Suprapubic skin (tissue), 4 donors: ENCODE measurements at places on chromosomes 7 and 10. TPM values are rescaled to one million over a fixed set of nuclear protein-coding genes. Genes with fewer than 3 reads are reported as not detected.

Gene TTYH3
- total RNA-seq, result 24.1 TPM

DNA sequence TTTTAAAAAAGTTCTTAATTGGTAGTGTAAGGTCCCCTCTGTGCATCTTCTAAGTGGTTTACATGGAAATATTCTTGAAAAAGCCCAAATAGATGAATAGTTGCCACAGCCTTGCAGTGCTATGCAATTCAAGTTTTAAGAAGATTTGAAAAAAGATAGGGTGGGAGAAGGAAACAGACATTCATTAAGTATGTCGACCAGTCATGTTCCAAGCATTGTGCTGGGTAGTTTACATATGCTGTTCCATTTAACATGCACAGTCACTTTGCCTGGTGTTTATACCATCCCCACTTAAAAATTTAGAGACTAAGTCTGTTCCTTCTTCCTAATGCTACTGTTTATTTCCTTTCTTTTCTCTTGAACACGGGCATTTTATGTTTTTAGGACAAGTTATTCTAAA is 28.1 kb upstream of the NAMPT start:
- H3K36me3 ChIP-seq, result no peaks in the 10 kb centered on the region
- no peak for DNase-seq
- H3K4me1 ChIP-seq, result no peaks in the 10 kb centered on the region

- H3K36me3 ChIP-seq, result peaks cover 52% of the 10 kb centered on the region
- H3K27me3 ChIP-seq, result no peaks in the 10 kb centered on the region
- no peak for DNase-seq
- H3K4me1 ChIP-seq, result peaks cover 12% of the 10 kb centered on the region
Observed at GRCh38 chr7:120955577-120956149, 5.1 kb downstream of the ING3 start.

Gene ZNF22
- total RNA-seq, result 8.4 TPM

Gene NPY
- total RNA-seq, result not detected

GRCh38 chr10:114258274-114258840 is 19.3 kb downstream of the VWA2 start:
- DNase-seq, result no peak
- no peak overlapping the region for H3K4me3 ChIP-seq
- no peaks in the 10 kb centered on the region for H3K27me3 ChIP-seq

Gene OPN1SW
- not detected for total RNA-seq

Gene POLL
- total RNA-seq, result 13.5 TPM

DNA sequence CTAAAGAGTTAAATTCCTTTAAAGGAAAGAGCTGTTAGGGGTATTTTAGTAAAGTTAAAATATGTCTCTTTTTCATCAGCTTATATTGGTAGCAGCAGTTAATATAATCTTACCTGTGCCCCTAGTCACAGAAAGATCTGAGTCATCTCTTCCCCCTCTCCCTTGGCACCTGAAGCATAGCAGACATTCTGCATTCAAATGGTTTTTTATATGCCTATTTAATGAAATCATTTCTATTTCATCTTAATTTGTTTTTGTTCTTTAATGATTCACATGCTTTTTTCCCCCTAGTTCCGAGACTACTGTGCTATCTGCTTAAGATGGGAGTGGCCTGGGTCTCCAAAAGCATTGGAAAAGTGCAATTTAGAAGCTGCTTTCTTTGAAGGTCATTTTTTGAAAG is 33.3 kb downstream of the FHIP2A start:
- no peaks in the 10 kb centered on the region for H3K27me3 ChIP-seq
- H3K27ac ChIP-seq, result no peak overlapping the region
- H3K4me3 ChIP-seq, result no peak overlapping the region

DNA sequence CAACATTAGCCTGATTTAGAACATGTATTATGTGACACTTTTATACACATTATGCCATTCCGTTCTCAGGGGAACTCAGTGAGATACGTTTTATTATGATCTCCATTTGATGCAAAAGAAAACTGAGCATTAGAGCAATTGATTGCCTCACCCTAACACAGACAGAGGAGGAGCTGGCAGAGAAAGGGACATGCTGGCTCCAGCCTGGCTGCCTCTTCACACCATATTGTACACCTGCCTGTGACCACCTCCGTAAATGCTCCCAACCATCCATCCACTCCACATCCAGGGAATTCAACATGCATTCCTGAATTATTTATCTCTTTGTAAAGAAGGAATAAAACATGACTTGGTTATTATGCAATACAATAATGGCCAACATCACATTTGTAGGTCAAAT is 195.0 kb upstream of the STK17A start:
- no peak overlapping the region for H3K27ac ChIP-seq
- no peaks in the 10 kb centered on the region for H3K27me3 ChIP-seq
- H3K36me3 ChIP-seq, result no peaks in the 10 kb centered on the region

- no peaks in the 10 kb centered on the region for H3K36me3 ChIP-seq
- H3K27ac ChIP-seq, result no peak overlapping the region
- DNase-seq, result no peak
Observed at GRCh38 chr7:111827863-111828504, 265.7 kb upstream of the IMMP2L start.
